GM18507 (cell line): ENCODE measurements at places on chromosomes 12 and 14.

DNA sequence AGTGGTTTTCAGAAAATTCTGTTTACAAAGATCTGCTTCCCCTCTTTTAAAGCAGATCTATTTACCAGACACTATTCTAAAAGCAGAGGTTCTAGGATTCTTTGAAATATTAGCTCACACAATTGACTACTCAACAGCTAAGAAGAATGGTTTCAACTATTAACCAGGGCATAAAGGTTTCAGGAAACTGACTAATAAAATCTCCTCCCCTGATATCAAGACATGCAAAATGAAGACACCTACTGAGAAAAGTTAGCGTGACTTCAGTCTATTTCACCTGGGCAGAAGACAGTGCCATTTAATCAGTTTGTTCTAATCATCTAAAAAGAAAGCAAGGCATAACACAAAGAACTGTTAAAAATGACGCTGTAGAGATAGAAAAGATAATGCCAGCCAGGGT is 22.2 kb downstream of the DAD1 start:
- no peak for DNase-seq

DNA sequence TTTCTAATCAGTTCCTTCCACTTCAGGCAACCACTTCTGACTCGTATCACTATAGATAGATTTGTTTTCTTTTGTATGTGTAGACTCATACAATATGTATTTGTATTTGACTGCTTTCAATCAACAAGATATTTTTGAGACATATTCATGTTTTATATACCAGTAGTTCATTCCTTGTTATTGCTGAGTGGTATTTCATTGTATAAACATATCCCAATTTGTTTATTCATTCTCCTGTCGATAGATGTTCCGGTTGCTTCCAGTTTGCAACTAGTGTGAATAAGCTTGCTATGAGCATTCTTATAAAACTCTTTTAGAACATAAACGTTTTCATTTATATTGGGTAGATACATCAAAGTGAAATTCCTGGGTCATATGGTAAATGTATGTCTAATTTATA is 119.2 kb downstream of the FIGNL2 start:
- no peak for DNase-seq

DNA sequence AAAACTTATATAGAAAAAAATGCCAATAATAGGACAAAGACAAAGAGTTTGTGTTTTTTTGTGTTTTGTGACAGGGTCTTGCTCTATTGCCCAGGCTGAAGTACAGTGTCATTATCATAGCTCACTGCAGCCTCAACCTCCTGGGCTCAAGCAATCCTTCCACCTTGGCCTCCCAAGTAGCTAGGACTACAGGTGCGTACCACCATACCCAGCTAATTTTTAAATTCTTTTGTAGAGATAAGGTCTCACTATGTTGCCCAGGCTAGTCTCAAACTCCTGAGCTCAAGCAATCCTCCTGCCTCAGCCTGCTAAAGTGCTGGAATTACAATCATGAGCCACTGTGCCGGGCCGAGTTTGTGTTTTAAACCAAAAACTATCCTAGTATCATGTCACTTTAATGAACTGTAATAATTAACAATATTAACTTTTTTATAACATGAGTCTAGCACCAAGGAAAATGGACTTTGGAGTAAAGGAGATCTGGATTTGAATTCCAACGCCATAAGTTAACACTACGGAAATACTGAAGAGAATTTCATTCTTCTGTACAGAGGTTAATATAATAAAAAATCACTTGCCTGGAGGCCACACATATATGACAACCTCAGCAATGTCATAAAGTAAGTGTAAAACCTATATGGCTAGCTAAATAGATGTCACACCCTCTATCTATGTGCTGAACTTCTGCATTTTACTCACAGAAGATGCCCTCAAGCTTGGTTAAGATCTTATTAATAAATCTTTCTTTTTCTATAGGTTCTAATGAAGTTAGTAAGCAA is 53.2 kb downstream of the EPS8 start:
- no peak for DNase-seq

DNA sequence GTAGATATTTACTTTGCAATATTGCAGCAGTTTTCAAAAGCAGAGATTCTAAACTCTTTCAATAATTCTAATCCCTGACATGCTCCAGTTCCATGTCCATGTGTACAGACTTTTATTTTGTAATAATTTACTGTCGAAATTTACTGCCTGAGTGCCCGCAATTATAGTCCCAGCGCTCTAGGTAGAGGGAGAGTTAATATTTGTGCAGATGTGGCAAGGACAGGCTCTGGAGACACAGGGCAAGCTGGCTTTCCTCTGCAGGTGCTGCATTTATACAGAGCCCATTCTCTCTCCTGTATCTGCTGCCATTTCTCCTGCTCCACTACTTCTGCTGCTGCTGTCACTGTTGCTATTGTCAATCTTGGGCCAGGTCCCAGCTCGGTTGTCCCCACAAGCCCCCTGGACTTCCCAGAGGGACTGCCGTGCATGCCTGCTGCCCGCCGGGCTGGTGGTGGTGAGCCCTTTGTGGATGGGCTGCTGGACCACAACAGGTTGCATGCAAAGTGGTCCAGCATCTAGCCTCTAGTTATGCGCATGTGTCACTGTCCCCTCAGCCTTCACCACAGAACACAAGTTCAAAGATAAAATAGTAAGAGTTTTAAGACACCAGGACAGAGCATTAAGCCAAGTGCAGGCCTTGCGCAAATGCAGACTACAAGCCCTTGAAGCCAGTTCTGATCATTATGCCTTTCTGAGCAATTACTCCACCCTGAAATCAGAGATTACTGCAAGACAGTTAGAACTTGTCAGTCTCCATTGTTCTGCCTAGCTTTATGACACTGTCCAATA is 40.8 kb upstream of the CSRP2 start:
- no peak for DNase-seq

GRCh38 chr12:90991952-90992465 is 12.8 kb downstream of the EPYC start:
- DNase-seq = no peak

DNA sequence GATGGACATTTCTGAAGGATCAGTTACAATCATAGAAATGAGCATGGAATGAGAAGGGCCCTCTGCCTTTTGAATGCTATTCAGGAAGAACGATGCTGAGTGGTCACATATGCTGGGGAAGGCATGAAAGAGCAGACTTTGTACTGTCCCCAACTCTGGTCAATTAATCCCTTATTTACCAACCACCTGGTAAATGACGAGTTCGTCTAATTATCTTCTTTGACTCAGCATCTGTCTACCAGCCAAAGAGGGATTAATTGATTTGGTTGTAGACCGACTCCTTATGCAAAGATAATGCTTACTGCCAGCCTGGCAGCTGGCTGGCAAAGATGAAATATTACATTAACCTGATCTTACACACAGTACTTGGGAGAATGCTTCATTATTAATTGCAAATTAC is 152.2 kb downstream of the CHST11 start:
- no peak for DNase-seq

- no peak for DNase-seq
These were observed 224.3 kb upstream of the DCN start for GRCh38 chr12:91406920-91407341.
